ENCODE measurements at places on chromosomes 16 and 17.

GRCh38 chr17:73250851-73251640 lies 10.6 kb downstream of the CPSF4L start:
- DNase-seq: no peak

GRCh38 chr17:223723-224471 lies 42.4 kb upstream of the DOC2B start:
- DNase-seq: no peak

DNA sequence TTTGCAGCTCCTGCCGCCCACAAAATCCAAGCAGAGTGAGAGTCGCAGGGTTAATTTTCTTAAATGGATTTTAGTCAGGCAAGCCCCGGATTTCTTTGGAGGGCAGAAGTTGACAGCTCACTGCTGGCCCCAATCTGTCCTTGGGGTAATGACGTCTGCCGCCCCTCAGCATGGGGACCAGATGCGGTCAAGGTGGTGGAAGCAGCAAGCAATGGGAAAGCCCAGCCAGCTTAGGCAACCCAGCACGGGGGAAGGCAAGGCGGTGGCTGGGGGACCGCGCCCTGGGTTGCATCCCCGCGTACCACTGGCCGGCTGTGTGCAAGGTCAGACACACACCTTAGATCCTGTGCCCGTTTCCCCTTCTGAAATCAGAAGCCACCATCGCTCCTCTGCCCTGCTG lies 321.7 kb downstream of the C16orf95 start:
- no peak for DNase-seq

- DNase-seq: no peak
Observed at GRCh38 chr17:82287868-82288801, 14.6 kb upstream of the CSNK1D start.

DNA sequence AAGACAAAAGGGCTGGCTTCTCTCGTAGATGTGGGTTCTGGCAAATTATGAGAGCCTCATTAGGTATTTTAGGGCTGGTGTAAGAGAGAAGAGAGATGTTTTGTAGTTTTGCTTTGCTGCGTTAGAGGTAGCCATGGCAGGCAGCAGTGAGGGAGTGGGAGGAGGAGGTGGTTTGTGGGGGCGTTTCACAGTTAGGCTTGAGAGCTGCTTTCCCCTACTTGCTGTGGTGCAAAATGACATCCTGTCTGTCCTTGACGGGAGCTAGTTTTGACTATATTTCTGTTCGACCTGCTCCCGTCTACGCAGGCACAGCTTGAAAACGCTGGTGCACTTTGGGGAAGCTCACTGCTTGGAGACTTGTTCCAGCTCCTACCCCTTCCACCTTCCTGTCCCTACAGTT lies 75.5 kb downstream of the SLC5A11 start:
- DNase-seq: no peak
